ENCODE measurements at places on chromosomes 4 and X.

DNA sequence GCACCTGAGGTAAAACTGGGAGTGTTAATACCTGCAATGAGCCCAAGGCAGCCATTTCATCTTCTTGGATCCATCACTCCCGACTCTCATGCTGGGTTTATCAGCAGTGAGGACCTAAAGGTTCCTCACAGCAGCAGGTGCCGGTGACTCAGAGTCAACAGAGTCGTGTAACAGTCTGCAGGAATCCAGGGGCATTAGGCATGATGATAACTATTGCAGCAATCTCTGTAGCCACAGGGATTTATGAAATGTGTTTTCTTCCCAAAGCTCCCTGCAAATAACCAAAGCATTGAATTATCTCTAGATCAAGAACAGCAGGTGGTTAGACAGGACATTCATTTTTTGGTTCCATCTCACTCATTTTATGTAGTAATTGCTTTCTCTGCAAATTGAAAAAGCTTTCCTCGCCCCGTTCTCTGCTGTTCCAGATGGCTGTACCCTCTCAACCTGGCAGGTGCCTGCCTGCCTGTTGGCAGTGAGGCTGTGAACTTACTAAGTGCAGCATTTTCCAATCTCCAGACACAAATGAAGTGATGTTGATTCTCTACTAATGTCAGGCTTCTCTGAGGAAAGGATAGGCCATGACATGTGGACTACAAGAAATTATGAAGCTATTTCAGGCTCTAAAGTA is 48.1 kb upstream of the TSPAN7 start:
- no peak for DNase-seq

- DNase-seq, result peak; percentile 79
Observed at GRCh38 chrX:40996886-40997530, 88.2 kb upstream of the USP9X start.

- DNase-seq, result no peak
Observed at GRCh38 chrX:123665197-123665596, 67.7 kb downstream of the THOC2 start.

DNA sequence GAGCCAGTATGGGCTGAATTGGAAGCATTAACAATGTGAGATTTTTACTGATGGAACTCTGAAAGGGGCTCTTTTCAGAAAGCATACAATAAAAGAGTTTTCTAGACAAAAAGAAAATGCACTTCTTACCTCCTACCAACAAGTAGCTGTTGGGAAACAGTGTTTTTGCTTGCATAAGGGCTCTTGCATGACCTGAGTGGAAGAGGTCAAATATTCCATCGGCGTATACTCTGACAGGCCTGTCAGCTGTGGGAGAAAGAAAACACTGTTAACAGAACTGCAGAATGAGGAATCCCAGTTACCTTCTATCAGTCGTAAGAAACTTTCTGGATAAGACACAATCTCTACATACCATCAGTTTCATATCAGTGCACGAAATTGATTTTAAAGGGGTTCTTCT is 39.5 kb downstream of the PCYT1B start:
- peak; percentile 22 for DNase-seq

Data from umbilical cord (tissue), 2 donors.